Stomach (tissue), 19 donors: ENCODE measurements at places on chromosomes 12 and 14. TPM values are rescaled to one million over a fixed set of nuclear protein-coding genes. Genes with fewer than 3 reads are reported as not detected.

DNA sequence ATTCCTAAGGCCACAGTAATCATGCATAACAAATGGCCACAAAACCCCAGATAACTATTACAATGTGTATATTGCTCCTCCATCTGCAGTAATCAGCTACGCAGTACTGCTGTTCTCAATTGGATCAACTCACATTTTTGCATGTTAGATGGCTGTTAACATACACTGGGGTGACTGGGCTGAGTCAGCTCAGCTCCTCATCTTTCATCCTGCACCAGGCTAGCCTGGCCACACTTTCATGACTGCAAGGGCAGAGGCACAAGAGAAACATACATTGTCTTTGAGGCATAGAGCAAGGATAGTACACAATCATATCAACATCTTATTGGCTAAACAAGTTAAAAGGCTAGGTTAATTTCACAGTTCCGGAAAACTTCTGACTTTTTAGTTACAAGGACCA is 306.6 kb downstream of the SLC6A15 start:
- DNase-seq, result no peak

Gene LRRC43
- total RNA-seq, result 1.3 TPM

- DNase-seq, result no peak
Measured at GRCh38 chr12:88993651-88994050, 358.6 kb downstream of the DUSP6 start.

DNA sequence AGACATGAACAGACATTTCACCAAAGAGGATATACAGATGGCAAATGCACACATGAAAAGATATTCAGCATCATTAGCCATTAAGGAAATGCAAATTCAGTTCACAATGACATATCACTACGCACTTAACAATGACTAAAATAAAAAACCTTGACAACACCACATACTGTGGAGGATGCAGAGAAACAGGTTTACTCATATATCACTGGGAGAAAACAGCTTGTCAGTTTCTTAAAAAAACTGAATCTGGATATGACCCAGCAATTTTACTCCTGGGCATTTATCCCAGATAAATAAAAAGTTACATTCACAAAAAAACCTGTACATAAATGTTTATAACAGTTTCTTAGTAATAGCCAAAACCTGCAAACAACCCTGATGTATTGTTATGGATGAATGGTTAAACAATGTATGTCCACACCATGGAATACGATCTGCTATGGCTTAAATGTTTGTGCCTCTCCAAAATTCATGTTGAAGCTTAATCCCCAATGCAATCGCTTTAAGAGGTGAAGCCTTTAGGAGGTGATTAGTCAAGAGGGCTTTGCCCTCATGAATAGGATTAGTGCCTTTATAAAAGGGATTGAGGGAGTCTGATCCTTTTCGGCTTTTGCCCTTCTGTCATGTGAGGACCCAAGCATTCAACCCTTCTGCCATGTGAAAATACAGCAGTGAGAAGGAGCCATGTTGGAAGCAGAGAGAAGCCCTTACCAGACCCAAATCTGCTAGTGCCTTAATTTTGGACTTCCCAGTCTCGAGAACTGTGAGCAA is 36.0 kb upstream of the PPP4R3A start:
- DNase-seq, result no peak

Gene GPR68
- not detected for total RNA-seq

- DNase-seq, result no peak
Measured at GRCh38 chr12:75917083-75917482, 114.5 kb downstream of the PHLDA1 start.

DNA sequence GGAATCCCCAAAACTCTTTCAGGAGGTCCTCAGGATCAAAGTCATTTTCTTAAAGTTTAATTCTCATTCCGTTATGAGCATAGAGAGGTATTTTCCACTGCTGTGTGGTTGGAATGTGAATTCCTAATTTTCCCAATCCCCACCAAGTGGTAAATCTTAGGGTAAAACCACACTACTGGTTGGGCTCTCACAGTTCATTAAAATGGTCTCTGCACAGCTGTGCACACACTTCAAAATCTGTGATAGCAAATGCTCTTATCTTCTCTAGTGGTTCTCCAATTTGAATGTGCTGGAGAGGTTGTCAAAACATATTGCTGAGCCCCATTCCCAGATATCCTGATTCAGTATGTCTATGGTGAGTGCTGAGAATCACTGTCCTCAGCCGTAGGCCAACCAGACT is 189.1 kb downstream of the BMP4 start:
- DNase-seq, result no peak

Gene MYO1H
- total RNA-seq, result not detected

GRCh38 chr14:95699412-95699811 is 13.2 kb downstream of the TCL1B start:
- DNase-seq, result no peak

DNA sequence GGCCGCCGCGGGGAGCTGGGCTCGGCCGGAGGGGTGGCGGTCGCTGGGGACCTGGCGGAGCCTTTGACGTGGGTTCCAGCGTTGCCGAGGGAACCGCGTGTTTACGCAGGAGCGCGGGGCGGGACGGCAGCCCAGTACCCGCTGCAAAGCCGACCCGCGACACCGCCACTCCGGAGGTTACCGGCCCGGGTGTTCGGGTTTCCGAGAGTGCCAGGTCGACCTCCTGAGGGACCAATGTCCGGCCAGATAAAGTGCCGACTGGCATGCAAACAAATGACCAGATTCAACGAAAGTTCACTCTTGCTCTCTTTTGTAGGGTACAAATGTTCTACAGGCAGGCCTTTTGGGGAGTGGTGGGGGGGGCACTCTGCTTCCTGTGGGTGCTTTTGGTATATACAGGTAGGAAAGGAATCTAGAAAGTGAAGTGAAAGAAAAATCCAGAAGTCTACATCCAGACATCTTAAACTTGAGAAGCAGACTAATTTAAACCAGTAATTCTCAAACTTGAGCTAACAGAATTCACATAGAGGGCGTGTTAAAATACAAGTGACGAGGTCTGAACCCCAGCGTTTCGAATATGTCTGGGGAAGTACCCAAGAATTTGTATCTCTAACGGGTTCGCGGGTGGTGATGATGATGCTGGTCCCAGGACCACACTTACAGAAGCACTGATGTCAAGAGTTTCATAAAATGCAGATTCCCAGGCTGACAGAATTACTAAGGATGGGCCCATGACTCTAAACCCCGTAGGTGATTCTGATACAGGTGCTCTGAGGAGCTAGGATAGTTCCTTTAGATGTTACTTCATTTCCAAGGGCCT is at the start of gene GPR135:
GPR135 (minus strand) TSS at position 65 of the 820 bp plus-strand sequence. CDS start 154 bp downstream, outside the sequence.
- DNase-seq, result no peak

DNA sequence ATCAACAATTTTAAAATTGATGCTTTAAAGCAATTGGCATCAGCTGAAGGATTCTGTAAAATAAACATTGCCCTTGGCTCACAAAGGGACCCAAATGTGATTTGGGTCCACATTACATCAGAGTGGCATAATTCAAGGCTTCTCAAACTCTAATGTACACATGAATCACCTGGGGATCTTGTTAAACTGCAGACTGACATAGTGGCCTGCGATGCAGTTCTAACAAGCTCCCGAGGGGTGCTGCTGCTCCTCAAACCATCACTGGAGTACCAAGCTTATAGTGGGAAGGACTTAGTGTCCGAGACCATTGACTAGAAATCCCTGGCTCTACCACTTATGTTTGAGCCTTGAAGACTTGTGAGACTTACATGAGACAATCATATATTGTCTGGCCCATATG is 31.8 kb upstream of the DNM1L start:
- no peak for DNase-seq

- DNase-seq, result no peak
Measured at GRCh38 chr14:101950516-101951215, 13.7 kb upstream of the DYNC1H1 start.

Gene TMEM229B
- total RNA-seq, result 15.6 TPM

DNA sequence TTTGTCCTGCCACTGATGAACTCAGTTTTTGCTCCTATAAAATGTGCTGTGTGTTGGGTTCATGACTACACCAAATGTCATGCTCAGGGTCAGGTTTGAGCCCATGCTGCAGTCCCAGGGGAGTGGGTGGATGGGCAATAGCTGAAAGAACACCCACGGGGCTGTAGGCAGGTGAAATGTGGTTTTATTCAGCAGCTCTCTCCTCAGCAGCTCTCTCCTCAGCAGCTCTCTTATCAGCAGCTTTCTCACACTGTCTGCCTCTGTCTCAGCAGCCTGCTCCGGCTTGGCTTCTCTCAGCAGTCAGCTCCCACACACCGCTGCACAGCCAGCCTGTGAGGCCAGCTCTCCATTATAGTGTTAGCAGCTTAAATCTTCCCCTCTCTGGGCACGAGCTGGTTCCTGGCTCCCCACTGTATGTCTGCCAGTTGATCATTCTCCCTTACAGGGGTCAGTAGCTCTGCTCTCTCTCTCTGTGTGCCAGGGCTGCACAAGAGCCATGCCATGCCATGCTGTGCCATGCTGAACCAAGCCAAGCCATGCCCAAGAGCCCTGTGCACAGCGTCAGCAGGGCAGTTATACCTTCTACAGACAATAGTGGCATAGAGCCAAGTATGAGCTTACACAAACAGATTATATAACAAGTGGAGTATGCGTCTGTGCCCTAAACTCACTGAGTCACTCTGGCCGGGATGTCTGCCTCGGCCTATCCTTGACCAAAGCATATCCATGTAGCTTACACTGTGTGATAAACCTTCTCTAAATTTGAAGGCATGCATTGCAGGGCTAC is 303.3 kb upstream of the TMPO start:
- DNase-seq, result no peak

DNA sequence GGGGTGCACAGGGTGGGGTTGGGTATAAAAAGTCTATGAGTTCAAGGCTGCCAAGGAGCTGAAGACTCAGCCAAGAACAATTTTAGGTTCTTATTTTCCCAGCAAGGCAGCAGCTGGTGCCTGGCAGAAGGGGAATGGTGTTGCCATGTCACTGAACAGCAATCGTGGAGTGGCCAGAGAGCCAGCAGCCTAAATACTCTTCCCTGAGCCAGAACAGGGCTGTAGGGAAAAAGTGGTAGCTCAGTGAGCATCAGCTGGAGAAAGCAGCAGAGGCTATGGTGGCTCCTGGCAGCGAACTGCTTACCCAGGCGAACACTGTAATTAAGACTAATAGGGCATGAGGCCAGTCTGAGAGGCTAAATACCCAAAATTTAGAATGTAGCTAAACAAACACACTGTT is 334.9 kb downstream of the RMST start:
- DNase-seq, result no peak

- no peak for DNase-seq
Measured at GRCh38 chr12:94175763-94176668, 27.6 kb downstream of the PLXNC1 start.

Gene SLC41A2
- 111 TPM for total RNA-seq

- peak; percentile 43 for DNase-seq
Measured at GRCh38 chr12:10722502-10722904, 620 bp downstream of the YBX3 start.

Gene GARIN6
- total RNA-seq, result not detected

GRCh38 chr12:71335963-71336257 is 103.7 kb upstream of the LGR5 start:
- no peak for DNase-seq

Gene DTX1
- total RNA-seq, result 2.9 TPM

DNA sequence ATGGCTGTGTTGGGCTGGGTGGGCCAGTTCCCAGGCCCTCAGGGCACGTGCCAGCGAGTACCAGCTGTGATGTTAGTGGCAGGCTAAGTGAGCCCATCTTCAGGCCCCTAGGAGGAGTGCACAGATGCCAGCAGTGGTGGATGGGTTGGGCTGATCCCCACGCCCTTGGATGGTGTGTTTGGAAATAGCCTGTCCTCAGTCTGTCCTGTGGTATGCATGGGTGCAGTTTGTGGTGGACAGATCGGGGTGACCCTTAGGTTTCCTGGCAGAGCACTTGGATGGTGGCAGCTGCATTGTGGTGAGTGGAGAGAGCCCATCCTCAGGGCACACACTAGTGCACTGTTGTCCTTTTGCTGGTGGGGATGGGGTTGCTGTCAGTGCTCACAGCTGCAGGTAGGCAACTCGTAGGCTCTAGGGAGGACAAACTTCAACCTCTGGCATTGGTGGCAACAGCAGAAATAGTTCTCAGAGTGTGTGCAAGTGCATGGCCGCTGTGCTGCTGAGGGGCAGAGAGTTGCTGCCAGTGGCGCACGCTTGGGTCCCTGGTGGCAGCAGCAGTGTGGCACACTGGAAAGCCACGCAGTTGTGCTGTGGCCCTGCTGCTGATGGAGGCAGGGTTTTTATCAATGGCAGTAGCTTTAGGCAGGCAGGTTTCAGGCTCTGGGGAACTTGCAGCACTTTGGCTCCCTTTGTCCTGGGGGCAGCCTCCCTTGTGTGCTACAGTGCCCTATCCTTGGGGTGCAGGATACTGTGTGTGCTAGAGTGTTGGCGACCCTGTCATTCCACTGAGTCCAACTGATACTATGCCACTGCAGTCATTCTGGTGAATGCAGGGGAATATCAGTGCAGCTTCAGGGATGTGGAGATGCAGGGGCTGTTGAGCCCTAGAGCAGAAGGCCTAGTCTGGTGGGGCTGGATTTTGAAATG is 65.5 kb downstream of the FBXO33 start:
- no peak for DNase-seq

DNA sequence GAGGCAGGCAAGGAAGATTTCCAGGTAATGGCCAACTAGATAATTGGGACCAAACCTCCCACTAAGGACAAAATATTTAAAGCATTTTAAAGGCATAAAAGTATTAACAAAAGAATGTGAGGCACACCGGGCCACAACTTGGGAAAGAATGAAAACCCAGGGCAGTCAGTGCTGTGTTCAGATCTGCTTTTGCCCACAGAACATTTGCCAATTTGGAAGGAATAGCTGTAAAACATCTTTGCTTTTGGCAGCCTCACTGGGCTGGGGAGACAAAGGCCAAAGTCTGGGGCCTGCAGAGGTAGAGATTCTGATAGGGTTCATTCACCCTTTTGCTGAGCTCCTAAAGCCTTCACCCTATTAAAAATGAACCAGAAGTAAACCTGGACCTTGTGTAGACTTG is 82.3 kb downstream of the SYNE3 start:
- no peak for DNase-seq

Gene KRT8
- 208 TPM for total RNA-seq

GRCh38 chr14:91298576-91298975 is 54.1 kb upstream of the GPR68 start:
- no peak for DNase-seq

- no peak for DNase-seq
Measured at GRCh38 chr14:101932673-101933072, 31.7 kb upstream of the DYNC1H1 start.
